ENCODE measurements at places on chromosomes 7 and 10.

- no peak for DNase-seq
Measured at GRCh38 chr10:95451568-95452524, 109.3 kb downstream of the SORBS1 start.

GRCh38 chr10:71025535-71025934 lies 137.2 kb upstream of the PCBD1 start:
- DNase-seq = no peak

GRCh38 chr7:45651540-45651939 lies 77.4 kb downstream of the ADCY1 start:
- no peak for DNase-seq

- DNase-seq = no peak
Measured at GRCh38 chr7:99806839-99807478, 20.9 kb upstream of the CYP3A43 start.

GRCh38 chr7:50648076-50648475 lies 82.9 kb upstream of the DDC start:
- no peak for DNase-seq

DNA sequence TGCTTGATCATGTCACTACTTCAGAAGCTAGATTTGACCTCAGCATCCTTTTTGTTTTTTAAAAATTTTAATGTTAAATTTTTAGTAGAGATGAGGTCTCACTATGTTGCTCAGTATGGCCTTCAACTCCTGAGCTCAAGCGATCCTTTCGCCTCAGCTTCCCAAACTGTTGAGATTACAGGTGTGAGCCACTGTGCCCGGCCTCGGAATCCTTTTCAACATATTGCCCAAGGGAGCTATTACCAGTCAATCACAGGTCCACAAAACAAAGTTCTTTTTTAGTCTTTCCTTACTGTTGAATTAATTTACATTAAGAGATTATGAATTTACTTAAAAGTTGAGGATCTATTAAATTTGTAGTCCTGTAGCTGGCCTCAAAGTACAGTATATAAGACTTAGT lies 37.7 kb downstream of the CCSER2 start:
- no peak for DNase-seq
